ENCODE measurements at places on chromosomes 5 and 9.

- no peak for DNase-seq
Measured at GRCh38 chr9:98229090-98229395, 26.4 kb downstream of the TBC1D2 start.

- no peak for DNase-seq
Measured at GRCh38 chr5:65801352-65801783, 79.4 kb downstream of the NLN start.

GRCh38 chr9:106941916-106942315 is 79.0 kb downstream of the ZNF462 start:
- DNase-seq = no peak

DNA sequence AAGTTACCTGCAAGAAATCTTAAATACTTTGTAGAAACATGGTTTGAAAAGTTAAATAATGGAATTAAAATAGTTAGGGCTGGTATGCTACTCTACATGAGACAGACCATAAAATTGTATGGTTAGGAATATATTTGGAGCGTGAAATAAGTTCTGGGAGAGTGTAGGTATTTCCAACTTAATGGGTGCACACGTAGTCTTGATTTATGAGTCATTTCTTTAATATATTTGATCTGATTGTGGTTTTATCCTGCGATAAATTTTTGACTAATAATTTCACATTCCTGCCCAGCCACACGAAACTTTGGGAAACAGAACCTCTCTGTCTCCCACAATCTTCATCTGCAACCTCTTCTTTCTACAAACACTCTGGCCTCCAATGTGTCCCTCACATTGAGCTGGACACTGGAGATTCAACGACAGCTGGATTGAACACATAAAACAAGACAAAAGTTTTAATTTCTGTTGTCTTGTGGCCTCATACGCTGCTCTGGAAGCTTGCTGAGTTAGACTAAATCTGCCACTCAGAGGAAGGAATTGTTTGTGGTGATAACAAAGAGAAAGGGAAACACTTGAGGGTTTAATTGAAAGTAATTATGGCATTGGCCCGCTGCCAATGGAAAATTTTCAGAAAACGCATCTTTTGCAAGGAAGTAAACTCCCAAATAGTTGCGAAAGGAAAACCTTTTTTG is 201.8 kb upstream of the ZNF608 start:
- DNase-seq = no peak

GRCh38 chr9:88776717-88777497 is 214.4 kb upstream of the S1PR3 start:
- DNase-seq = no peak

- DNase-seq = no peak
Measured at GRCh38 chr5:169735913-169736312, 98.8 kb downstream of the DOCK2 start.

DNA sequence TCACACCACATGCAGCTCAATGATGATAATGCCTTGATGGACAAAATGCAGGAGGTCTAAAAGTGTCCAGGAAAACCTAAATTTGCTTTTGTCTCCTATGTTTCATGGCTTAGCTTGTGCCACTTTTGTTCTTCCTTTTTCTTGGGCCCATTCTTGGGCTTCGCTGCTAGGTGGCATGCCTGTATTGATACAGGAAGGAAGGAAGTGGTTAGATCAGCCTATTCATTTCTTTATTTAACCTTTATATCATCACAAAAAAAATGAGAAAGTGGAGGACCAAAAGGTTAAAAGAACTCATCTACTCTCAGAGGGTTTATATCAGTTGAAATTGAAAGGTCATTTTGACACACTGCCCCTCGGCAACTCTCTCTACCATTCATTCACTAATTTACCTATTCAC is 260.2 kb downstream of the ARHGAP26 start:
- DNase-seq = peak; percentile 38

DNA sequence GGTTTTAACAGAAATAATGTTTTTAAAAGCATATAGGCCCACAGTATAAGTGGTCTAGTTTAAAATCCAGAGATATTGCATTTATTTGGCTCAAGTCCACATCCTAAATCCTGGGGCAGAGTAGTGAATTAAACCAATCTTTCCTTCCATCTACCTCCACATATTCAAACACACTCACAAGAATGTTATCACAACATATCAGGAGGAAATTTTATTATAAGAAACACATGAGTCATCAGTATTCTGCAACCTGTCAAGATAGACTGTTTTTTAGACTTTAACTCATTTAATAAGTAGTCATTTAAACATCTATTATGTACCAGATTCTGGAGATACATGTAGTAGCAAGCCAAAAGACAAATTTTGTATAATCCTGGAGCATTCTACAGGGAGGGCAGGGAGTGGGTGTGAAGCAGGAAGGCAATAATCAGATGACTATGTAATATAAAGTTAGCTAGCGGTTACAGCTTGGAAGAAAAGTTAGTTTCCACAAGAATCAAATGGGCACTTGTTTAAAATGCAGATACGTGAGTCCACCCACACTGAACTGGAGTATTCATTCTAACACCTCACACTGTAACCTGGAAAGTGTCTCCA is 187.3 kb upstream of the PIK3R1 start:
- no peak for DNase-seq

GRCh38 chr9:94534901-94535300 is 20.0 kb upstream of the PCAT7 start:
- no peak for DNase-seq

DNA sequence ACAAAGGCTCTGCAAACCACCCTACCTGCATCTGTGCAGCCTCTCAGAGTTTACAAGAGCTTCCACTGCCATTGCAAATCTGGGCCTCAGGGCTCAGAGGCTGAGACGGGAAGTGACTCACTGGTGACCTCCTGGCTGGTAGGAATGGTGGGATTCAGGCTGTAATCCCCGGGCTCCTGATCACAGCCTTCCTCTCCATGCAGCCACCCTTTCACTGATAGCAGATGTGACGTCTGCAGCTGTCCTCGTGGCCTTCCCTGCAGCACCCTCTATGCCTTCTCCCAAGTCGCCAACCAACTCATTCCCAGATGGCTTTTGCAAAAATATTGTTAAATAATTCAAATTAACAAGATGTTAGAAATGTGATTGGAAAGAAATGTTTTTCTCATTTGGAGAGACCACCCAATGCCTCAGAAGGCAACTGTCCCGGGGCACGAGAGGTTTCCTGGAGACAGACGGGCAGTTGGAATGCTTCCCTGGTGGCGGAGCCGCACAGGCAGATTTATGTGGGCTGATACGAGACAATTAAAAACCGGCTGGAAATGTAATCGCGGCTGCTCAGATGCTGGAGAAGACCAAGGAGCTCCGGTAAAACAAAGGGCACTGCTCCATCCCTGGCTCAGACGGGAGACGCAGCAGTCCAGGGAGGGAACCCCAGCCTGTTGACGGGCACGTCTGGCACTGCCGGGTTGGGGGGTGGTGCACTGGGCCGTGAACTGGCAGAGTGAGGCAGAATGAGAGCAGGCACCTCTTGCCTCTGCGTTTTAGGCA is 34.4 kb upstream of the SLC25A51 start:
- no peak for DNase-seq

DNA sequence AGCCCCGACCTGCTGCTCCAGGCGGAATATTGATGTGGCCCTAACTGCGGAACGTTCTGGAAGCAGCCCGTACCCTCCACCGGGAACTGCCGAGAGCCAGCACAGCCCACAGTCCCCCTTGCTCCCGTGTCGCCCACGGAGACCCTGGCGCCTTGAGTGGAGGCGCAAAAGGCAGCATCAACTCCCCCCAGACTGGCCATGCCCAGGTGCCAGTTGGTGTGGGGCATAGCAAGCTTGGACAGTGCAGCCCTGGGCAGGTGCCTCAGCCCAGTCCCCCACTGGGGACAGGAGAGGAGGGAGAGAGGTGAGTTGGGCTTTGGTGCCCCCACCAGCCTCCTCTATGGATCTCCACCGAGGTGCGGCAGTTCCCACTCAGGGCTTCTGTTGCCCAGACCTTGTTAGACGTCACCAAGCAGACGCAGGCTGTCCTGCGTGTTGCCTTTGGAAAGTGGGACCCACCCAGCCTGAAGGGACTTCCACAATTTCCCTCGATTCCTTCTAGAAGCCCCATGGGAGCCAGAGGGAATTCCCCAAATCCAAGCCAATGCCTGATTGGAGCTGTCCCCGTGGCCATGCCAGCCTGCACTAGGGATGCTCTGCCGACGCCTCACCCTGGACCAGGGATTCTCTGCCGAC is 19.8 kb upstream of the NRARP start:
- DNase-seq = no peak

DNA sequence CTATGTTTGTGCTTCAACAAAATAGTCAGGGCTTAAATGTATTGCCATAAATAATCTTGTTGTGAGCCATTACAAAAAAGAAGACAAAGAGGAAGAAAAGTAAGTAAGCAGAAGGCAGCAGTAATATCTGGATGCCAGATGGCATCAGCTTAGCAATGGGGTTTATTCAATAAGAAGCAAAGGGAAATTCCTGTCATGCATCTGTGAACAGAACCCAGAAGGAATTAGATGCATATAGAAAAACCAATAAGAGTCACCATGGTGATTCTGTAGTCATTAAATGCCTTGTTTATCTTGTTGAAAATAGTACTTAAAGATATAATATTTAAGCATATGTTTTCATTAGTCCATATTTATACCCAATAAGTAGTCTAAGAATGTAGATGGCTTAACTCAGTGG is 216.0 kb downstream of the ADAMTSL1 start:
- no peak for DNase-seq
